ENCODE measurements at places on chromosomes 1 and 21. TPM values are rescaled to one million over a fixed set of nuclear protein-coding genes. Genes with fewer than 3 reads are reported as not detected.
A peak's percentile ranks its signal among the peaks of the same experiment; 100 is the strongest.

DNA sequence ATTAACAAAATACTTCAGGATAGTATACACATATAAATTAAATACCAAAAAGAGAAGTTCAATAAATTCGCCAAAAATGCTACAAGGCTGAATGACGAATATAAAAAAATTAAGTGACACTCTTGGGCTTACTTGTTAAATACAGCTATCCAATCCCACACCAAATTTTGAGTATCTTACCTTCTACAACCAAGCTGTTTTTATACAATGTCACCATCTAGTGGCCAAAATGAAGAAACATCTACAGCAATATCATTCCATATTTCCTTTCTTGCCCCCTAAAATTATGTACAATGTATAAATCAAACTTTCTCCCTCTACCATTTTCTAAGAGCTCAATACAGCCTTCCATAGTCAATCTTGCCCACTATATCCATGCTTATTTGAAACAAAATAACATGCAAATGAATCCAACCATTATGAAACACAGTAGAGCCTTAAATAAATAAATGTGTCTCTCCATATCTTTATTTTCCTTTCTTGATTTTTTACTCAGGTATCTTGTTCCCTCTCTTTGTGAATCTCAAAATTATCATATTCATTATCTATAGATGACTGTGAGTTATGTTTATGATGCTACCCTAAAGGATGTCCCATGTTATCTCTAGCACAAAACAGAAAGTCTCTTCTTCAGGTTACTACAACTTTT lies 86.3 kb downstream of the ACBD6 start:
- DNase-seq: peak; percentile 34

- no peak for DNase-seq
Measured at GRCh38 chr21:31072533-31072932, 34.3 kb upstream of the KRTAP19-8 start.

- DNase-seq: peak; percentile 76
Measured at GRCh38 chr1:16012590-16013219, 5.1 kb downstream of the HSPB7 start.

DNA sequence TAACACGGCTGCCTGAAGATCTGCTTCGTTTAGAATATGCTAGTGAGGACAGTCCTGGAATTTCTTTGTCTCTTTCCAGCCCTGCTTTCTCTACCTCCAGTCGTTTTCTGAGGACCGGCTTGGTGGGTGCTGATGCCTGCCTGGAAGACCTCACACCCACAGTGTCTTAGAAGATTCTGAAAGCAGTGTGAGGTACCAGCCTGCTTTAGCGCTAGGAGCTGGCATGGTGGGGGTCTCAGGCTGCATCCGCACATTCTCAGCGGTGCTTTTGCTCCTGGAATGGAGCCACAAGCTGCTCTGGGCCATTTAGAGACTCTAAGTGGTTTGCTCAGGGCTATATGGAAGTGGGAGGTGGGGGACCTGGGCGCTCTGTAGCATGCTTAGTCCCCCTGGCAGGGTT lies 61.4 kb downstream of the CD247 start:
- DNase-seq: no peak

- DNase-seq: peak; percentile 68
Measured at GRCh38 chr1:224541901-224542630, 74.1 kb upstream of the CNIH3 start.

- no peak for DNase-seq
Measured at GRCh38 chr1:166282391-166283137, 115.8 kb upstream of the FAM78B start.

- peak; percentile 18 for DNase-seq
Measured at GRCh38 chr21:21003701-21004100, 5.5 kb downstream of the NCAM2 start.

Gene CFAP57
- 0.10 TPM for total RNA-seq

Gene PPIAL4G
- total RNA-seq: not detected

Gene RNU1-4
- total RNA-seq: not detected

DNA sequence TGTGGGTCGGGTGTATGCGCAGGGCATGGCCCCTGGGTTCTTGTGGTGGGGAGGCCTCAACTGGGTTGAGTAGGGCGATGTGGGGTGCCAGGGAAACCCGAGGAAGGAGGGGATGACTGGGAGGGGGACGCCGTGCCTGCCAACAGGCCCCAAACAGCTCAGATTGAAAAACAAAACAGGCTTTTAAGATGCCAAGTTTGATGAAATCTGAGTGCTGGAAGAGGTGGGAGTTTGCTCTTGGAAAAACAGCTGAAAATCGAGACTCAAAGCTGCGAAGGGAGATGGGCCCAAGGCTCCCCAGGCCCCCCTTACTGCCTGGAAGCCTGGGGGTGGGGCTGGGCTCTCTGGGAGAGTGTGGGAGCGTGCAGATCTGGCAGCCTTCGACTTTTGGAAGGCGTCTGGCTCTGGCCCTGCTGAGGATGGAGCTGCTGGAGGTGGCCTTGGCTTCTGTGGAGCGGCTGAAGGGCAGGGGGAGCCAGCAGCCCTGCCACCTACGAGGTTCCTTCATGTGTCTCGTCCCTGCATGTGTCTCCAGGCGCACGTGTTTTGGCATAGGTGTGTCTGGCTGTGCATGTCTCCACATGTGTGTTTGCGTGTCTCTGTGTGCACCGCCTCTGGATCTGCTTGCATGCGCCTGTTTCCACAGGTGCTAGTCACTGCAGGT lies 33.3 kb downstream of the PTPRF start:
- no peak for DNase-seq

DNA sequence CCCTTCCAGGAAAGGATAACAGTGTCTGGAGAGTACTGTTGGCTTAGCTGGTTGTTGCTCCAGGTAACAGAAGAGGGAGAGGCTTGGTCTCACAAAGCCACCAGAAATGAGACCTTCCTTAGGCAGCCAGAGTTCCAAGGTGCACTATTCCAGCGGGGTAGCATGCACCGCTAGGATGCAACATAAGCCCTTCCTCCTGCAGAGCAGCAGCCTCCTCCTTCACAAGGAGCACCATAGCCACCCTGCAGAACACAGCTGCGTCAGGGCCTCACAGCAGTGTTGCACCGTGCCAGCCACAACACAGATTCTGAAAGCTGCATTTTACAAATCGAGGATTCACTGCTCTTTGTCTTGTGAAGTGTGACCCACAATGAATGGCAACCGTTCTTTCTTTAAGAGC lies 142.0 kb downstream of the CLIC6 start:
- DNase-seq: no peak

DNA sequence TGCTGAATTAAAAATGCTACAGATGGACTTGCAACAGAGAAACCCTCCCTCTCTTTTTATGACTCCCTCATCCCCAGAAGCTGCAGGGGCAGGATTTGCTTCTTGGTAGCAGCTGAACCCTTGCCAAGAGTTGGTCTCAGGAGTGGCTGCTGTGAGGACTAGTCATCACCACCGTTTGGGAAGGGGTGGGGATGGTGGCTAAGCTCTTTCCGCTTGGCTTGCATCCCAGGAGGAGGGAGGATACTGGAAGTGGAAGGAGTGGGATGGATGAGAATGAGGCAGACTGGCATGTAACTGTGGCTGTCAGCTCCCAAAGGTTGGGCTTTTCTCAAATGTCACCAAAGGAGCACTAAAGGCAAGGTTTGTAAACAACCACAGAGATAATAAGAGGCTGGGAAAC lies 50.8 kb upstream of the COL24A1 start:
- DNase-seq: peak; percentile 95

DNA sequence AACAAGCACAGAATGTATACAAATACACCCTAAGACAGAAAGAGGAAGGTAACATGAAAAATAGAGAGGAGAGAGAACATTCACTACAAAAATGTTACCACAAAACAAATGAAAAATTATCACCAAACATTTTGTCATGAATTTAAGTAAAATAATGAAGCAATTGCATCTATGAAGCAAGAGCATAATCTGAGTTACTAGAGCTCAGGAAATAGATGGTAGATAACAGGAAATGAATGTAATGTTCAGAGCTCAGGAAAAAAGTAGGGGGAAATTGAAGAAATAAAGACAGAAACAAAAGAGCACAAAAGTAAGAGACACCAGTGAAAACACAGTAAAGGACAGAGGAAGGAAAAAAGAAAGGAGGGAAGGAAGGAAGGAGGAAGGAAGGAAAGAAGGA lies 19.4 kb downstream of the SEC16B start:
- no peak for DNase-seq

GRCh38 chr1:118981436-118981835 lies 6.7 kb downstream of the TBX15 start:
- no peak for DNase-seq

Gene USF1
- total RNA-seq: 67.3 TPM

DNA sequence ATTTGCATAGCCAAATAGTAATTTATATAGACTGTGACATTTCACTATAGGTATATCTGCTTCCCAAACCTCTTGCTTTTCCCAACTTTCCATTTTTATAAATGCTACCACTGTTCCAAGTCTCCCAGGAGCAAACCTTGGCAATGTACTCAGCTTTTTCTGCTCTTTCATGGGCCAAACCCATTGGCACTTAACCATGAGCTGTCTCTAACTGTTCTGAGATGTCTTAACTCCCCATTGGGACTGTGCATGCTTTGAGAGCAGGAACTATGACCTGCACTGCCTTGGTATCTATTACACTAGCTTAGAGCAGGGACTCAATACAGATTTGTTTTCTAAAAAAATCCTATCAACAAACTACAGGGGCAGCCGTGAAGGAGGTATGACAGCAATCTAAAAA lies 22.5 kb upstream of the KHDRBS1 start:
- no peak for DNase-seq

DNA sequence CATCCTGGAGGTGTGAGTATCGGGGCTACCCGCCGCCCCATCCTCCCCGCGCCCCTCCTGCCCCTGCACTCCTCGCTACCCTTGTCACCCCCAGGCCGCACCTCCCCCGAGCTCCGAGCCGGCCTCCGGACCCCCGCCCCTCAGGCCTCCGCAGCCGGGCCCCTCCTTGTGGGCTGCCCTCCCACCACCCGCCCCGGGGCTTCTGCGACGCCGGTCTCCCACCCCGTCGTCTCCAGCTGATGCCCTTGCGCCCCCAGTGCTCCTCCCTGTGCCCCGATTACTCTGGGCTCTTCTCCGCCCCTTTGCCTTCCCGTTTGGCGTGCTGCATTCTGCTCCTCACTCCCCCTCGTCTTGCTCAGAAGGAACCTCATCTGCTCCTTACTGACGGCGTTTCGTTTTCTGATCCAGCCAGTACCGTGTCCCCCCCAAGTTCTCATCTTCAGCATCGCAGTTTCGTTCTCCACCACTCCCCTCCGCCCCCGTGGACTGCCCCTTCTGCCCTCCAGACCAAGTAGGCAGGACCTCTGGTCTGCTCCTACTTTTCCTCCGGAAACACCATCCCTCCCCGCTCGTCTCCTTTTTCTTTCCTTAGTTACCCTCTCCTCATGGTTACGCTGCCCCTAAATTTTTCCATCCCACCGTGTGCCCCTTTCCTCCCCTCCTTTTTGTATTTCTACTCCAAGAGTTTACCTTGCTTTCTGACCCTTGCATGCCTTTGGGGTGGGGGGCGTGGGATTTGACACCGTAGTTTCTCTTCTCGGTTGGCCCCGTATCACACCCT lies 841 bp downstream of the SNX27 start:
- DNase-seq: peak; percentile 37

- DNase-seq: no peak
Measured at GRCh38 chr1:153627715-153628626, at the start of gene S100A1. S100A1 (plus strand) TSS chr1:153628434; CDS start chr1:153630522, 2,088 bp downstream.

Gene HNRNPU
- 201 TPM for total RNA-seq

Gene VSIG8
- 0.20 TPM for total RNA-seq

- no peak for DNase-seq
Measured at GRCh38 chr21:16563116-16563515, 833.3 kb downstream of the USP25 start.

Gene SNIP1
- total RNA-seq: 12.9 TPM

DNA sequence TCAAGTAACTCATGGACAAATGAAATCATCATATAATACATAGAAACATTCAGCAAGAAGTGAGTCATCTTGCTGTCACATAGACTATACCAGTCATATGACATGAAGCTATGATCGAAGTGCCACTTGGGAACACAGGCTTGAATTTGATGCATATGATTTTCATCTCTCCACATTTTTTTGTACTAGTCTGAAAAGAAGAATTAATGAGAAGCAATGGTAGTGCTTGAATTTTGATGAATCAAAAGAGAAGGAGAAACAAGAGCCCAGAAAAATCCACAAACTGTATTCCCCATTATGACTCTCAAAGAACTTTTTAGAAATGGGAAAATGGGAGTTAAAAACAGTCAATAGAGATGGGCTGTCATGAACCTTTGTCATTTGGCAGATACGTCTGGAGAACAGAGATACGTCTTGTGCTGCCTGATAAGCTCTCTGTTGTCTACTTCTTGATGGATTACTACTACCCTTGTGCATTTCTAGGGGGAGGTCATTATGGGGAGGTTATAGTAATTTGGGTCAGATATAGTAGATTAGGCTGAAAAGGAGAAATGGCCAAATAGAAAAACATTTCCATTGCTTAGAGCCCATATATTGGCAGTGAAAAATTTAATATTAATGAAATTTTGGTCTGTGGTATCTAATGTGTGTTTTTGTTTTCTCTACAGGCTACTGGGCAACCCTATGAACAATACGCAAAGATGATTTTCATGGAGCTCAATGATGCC lies 8.0 kb upstream of the LEPR start:
- DNase-seq: no peak

DNA sequence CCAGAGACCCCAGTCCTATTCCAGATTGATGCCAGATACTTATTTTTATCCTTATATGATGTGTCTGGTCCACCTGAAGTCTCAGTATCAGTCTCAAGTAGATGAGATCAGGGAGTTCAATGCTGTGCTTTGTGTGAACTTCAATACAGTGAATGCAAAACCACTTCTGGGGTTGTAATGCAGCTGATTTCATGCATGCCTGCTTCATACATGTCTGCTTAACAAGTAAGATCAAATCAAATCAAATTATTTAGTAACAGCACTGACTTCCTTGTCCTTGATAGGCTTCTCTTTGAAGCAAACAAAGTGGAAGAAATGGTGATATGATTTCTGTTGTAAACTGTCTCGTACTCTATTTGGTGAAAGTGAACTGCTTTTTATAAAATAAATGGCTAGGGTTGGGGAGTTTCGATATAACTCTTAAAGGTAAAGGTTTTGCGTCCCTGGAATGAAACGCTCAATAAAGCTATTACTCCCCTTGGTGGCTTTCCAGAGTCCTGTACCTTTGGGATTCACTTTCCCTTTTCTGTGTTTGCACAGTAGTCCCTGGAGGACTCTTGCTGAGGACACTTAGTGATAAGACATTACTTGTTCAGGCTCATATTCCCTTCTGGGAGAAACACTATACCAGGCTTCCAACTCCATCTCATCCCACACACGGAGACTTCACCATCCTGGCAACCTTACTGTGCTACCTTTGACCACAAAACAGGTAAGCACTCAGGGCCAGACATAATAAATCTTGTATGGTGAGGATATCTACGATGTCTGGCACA lies 59.3 kb downstream of the FH start:
- no peak for DNase-seq

- DNase-seq: no peak
Measured at GRCh38 chr1:160338580-160338979, 4.5 kb downstream of the COPA start.

Gene SLC25A34
- 0.12 TPM for total RNA-seq

- DNase-seq: no peak
Measured at GRCh38 chr1:159985473-159985872, 31.4 kb upstream of the SLAMF9 start.

Measured in RPMI7951 (cell line).